Muscle of arm (tissue), 14 donors: ENCODE measurements at places on chromosomes 7 and 10. TPM values are rescaled to one million over a fixed set of nuclear protein-coding genes. Genes with fewer than 3 reads are reported as not detected.

Gene CALCR
- polyA plus RNA-seq = 8.7 TPM

DNA sequence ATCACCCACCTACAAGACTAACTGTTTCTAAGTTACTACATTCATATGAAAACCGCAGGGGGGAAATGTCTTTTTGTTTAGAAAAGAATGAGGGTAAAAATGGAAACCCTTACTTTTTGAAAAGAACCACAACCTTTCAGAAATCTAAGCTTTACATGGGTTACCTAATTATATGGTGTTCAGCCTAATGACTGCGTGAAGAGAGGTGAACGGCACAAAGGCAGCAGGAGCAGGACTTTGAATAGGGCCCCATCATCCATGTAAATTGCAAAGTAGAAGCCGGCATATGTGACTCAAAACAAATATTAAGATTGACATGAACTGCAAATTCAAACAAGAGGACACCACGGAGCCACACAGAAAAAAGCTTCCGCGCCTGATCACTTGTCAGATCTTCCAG lies 25.1 kb downstream of the NEBL start:
- DNase-seq = no peak

DNA sequence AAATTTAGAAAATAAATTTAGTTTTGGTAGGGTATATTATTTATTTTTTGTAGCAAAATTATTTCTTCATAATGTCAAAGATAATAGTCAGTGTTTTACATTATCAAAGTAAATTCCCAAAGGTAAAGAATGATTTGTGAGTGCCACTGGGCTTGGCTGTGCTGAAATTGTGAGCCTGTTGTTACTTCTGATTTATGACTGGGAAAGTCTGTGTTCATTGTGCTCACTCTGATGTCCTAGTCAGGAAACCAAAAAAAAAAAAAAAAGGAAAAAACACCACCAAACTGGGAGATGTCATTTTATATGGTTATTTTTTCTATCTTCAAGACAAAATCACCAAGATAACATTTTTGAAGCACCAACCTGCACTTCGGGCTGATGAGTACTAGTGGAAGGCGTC lies 44.3 kb downstream of the MDFIC start:
- no peak for DNase-seq

DNA sequence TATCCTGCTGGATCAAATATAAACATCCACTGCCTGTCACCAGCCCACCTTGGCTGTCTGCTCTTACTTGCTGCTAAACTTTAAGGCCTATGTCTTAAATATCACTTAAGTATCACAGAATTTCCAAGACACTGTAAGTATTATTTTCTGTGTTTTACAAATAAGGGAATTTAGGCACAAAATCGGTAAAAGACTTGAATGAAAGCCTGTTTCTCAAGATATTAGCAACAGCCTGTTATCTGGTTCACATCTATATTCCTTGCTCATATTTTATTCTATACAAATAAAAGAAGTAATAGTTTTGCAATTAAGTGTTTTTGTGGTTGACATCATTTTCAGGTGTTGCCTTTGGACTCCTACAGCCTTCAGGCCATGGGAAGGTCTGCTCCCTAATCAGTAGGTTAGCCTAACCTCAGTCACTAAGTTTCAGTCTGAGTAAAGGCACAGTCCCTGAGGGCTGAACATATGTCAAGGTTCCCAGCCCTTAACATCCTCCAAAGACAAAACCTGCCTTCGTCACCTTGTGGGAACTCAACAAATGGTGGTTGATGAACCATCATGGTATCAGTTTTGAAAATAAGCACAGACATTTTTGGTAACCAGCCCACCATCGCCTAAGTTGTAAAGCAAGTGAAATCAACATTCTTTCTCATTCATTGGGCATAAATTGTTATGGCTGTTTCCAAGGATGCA lies 127.1 kb downstream of the CREB5 start:
- no peak for DNase-seq

DNA sequence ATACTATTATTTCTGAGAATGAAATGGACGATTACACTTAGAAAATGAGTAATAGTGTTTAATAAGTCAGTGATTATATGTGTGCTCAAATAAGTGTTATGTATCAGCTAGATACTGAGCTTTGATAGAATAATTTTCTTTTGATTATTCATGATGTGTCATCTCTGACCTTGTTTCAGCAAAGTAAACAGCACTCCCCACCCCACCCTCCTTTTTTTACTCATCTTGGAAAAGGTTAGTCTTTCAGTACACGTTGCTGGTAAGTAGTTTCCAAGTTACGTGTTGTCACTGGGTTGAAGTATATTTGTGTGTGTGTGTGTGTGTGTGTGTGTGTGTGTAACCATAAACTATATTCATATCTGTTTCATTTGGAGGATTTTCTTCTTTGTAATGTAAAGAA lies 84.1 kb downstream of the GNAI1 start:
- no peak for DNase-seq
